DMS153 (cell line): ENCODE measurements at places on chromosomes 3 and 15.

GRCh38 chr3:45947361-45947760 lies 4.1 kb downstream of the CXCR6 start:
- DNase-seq, result no peak

GRCh38 chr3:52495777-52496602 lies 852 bp downstream of the STAB1 start:
- DNase-seq, result no peak

GRCh38 chr3:4281991-4282390 lies 21.2 kb upstream of the SETMAR start:
- DNase-seq, result no peak

GRCh38 chr15:65766422-65767263 lies 25.4 kb downstream of the DENND4A start:
- no peak for DNase-seq

DNA sequence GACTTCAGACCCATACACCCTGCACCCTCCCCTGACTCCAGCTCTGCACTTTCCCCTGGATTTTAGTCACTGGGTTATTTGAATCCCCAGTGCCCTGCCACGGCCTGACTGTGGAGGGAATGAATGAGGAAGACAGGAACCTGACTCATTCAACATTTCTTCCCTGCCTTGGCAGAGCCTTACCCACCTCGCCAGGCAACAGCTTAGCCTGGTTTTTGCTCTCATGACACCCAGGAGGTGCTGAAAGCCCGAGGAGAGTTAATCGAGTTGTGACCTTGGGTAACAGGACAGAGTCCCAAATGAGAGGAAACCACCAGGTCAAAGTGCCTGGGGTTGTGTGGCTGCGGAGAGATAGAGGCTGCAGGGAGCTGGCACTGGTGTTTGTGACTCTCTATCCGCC lies 128.3 kb downstream of the SMAD6 start:
- DNase-seq, result no peak

- DNase-seq, result no peak
Observed at GRCh38 chr15:70114221-70114620, 16.5 kb upstream of the TLE3 start.

- DNase-seq, result no peak
Observed at GRCh38 chr3:22728406-22728805, 474.7 kb upstream of the UBE2E2 start.

- peak; percentile 59 for DNase-seq
Observed at GRCh38 chr15:90594301-90594738, 64.6 kb downstream of the CRTC3 start.

GRCh38 chr15:40937762-40938535 lies 8.8 kb downstream of the DLL4 start:
- DNase-seq, result no peak

DNA sequence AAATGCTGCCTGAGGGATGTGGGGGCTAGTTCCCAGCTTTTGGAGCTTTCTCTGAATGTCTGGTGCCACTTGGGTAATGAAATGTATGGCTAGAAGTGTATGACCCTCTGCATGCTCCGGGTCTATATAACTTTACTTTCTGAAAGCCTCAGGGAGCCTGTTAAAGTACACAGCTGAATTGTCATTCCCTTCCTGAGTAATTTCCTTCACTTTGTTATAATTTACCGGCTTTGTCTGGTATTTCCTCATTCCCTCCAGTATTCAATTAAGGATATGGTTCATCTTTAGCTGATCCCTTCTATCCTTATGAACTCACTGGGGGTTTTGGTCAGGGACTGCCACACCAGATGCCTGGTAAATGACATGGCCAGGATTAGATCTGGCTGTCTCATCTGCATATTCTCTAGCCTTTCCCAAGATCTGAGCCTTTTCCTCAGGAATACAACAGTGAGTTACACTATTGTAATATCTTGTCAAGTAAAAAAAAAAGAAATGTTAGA lies 620.3 kb downstream of the ZPLD1 start:
- DNase-seq, result no peak

- DNase-seq, result no peak
Observed at GRCh38 chr15:77573802-77574201, 58.9 kb downstream of the LINGO1 start.

DNA sequence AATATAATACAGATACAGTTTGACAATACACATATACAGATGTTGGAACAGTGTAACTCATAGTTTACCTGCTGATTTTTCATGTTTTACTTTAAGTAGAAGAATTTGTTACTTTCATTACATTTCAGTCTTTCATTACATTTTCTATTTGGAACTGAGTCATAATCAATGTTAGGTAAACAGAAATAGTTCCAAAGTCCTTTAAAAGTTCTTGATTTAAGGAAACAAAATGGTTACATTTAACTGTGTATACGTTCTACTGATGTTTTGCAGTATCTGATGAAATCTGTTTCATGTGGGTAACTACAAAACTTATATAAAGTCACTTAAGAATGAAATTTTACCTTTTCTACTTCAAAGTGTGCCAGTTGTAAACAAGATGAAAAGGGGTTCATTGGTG lies 721.2 kb downstream of the NAALADL2 start:
- no peak for DNase-seq

GRCh38 chr3:15043408-15044171 lies 21.5 kb downstream of the MRPS25 start:
- DNase-seq, result no peak

GRCh38 chr3:187277129-187277462 lies 14.4 kb downstream of the MASP1 start:
- no peak for DNase-seq

GRCh38 chr3:193452338-193452737 lies 73.8 kb upstream of the ATP13A5 start:
- DNase-seq, result no peak

GRCh38 chr3:107644631-107645030 lies 121.9 kb downstream of the BBX start:
- DNase-seq, result no peak

- DNase-seq, result no peak
Observed at GRCh38 chr3:32436816-32437189, 45.1 kb downstream of the CMTM7 start.

- no peak for DNase-seq
Observed at GRCh38 chr3:49296781-49297411, 19.9 kb upstream of the C3orf62 start.

DNA sequence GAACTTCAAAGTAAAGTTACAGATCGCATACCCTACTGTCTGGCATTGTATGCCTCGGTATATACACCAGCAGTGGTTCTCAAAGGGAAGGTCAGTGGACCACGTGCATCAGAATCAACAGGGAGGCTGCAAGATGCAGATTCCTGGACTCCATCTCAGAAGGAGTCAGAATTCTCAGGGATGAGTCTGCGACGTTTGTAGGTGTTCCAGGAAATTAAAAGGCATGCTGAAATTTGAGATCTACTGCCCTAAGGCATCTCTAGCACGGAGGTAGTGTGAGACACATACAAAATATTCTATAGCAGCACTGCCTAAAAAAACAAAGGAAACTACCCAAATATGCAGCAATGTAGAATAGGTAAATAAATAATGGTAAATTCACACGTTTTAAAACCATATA lies 136.8 kb upstream of the BNIP2 start:
- DNase-seq, result no peak

DNA sequence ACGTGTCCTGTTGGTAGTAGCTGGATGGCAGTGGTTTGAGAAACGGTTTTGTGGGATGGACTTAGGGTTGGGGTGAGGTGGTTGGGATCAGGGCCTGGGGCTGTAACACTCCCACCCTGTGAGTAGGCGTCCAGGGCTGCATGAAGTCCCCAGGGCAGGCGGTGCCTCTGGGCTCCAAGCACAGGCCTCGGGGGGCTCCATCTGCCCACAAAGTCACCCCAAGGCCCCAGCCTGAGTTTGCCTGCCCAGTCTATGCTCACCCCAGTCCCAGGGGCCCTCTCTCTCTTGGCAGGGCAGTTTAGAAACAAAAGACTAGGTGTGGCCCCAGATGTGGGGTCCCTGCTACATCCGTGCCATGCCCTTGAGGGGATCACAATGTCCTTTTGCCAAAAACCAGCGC lies 86.9 kb upstream of the PRR23E start:
- DNase-seq, result no peak

DNA sequence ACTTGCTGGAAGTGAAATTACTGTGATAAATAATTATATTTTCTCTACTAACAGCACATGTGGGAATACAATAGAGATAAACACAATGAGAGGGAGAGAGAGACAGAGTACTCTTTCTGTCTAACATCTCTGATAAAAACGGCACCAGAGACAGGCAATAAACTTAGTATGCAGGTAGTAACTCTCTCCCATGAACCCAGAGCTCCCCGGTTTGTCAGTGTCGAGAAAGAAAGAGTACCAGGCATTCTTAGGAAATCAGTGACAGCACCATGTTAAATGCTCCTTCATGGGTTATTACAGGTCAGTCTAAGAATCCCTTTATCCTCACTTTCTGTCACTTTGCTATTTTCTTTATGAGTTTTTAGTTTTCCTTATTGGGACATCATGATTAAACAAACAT lies 110.7 kb upstream of the EPHA3 start:
- DNase-seq, result no peak

- no peak for DNase-seq
Observed at GRCh38 chr3:23811919-23812318, 6.2 kb downstream of the UBE2E1 start.

GRCh38 chr3:172808969-172809546 lies 58.5 kb downstream of the ECT2 start:
- DNase-seq, result peak; percentile 45

- no peak for DNase-seq
Observed at GRCh38 chr15:28948036-28948435, 62.3 kb downstream of the APBA2 start.

DNA sequence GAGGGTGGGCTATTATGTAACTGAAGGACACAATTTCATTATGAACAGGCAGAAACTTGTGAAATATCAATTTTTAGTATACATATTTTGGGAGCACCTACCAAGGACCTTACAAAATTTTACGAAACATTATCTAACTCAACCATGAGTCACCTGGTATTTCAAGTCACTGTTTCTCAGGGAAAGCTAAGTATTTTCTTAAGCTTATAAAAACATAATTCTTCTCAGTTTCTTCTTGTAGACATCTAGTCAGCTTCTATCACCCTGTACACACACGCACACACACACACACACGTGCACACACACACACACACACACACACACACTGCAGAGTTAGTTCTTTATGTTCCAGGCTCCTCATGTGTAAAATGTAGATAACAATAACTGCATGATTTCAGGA lies 658.3 kb downstream of the TUSC7 start:
- DNase-seq, result no peak

DNA sequence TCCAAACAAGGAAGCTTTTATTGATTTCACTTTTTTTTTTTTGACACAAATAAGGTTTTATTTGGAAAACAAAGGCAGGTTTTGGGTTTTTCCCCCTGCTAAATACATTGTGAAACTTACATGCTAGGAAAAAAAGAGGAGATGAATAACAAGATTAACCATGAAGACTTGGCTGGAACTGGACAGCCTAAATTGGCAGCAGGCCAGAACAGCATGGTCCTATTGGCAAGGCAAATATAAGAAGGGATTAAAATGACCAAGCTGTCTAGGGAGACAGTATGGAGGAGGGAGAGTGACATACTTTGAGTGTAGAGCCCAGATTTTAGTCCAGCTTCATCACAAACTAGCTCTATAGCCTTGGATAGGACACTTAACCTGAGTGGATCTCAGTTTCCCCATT lies 63.9 kb upstream of the BBX start:
- no peak for DNase-seq

- DNase-seq, result peak; percentile 68
Observed at GRCh38 chr3:159775372-159775961, 213.2 kb upstream of the IL12A start.

GRCh38 chr3:85455561-85456200 lies 496.9 kb downstream of the CADM2 start:
- no peak for DNase-seq

- DNase-seq, result no peak
Observed at GRCh38 chr3:160458151-160458550, 8.6 kb upstream of the TRIM59 start.

DNA sequence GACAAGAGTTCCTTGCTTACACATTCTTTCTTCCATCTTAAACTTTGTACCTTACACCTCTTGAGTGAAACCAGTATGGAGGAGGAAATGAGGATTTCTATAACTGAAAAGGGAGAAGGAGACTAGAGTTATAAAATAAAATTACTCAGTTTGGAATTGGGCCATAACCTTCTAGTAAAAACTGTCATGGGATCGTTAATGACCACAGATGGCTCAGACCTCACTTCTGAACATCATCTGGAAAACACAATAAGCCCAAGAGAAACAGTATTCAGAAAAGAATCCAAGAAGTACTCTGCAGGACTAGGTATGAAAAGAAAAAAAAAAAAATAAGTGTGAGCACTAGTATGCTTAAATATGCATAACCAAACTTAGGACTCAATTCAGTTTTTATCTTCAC lies 12.1 kb downstream of the GAP43 start:
- DNase-seq, result no peak

GRCh38 chr3:148962513-148962912 lies 28.8 kb upstream of the GYG1 start:
- DNase-seq, result no peak

GRCh38 chr3:4245671-4246070 lies 57.5 kb upstream of the SETMAR start:
- DNase-seq, result no peak

DNA sequence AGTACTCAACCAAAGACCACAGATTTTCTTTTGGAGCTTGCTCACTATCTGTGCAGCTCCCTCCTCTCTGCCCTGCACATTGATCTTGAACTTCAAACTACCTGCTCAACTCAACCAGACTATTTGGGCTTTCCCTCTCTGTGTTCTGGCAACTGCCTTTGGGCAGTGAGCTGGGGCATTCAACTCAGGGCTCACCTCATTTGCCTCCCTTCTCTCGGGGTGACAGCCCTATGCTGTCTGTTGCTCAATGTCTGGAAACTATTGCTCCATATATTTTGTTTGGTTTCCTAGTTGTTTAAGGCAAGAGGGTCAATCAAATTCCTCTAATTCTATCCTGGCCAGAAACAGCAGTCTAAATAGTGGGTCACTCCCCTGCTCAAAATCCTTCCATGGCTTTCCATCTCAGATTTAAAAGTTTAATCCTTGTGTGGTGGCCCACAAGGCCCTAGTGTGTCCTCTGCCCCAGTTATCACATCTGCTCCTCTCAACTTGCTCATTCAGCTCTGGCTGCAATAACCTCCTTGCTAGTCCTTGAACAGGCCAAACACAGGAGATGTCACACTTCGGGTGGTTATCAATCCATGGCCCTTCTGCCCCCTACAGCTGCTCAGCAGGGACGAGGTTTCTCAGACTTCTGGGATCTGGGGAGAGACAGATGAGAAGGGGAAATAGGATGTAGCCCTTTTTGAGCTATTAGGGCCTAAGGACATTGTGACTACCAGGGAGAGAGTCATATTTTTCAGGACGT lies 67.8 kb downstream of the SNRK start:
- no peak for DNase-seq
